ENCODE measurements at places on chromosomes 12 and 14. TPM values are rescaled to one million over a fixed set of nuclear protein-coding genes. Genes with fewer than 3 reads are reported as not detected.
A peak's percentile ranks its signal among the peaks of the same experiment; 100 is the strongest.

The NT5DC3 gene
- total RNA-seq: 8.0 TPM

The NINJ2 gene
- 15.6 TPM for total RNA-seq

The OVCH1 gene
- total RNA-seq: 2.7 TPM

The OTUB2 gene
- total RNA-seq: 1.2 TPM

The C3AR1 gene
- 17.8 TPM for total RNA-seq

The PPP1CC gene
- total RNA-seq: 73.3 TPM

The NUAK1 gene
- total RNA-seq: 10.7 TPM

The MIP gene
- not detected for total RNA-seq

The CCDC177 gene
- total RNA-seq: not detected

The PA2G4 gene
- total RNA-seq: 103 TPM

The PTPRQ gene
- total RNA-seq: 2.0 TPM

The GNB3 gene
- 0.44 TPM for total RNA-seq

GRCh38 chr14:68702578-68702977 lies 90.3 kb downstream of the ZFP36L1 start:
- no peaks in the 10 kb centered on the region for H3K27me3 ChIP-seq
- no peak overlapping the region for H3K27ac ChIP-seq
- H3K4me3 ChIP-seq: no peak overlapping the region
- no peak for DNase-seq
- peaks cover 5% of the 10 kb centered on the region for H3K4me1 ChIP-seq

GRCh38 chr12:2160043-2160442 lies 107.3 kb downstream of the CACNA1C start:
- H3K27me3 ChIP-seq: no peaks in the 10 kb centered on the region
- H3K4me1 ChIP-seq: no peaks in the 10 kb centered on the region
- no peaks in the 10 kb centered on the region for H3K36me3 ChIP-seq
- no peak overlapping the region for H3K27ac ChIP-seq
- DNase-seq: no peak

- no peaks in the 10 kb centered on the region for H3K27me3 ChIP-seq
- DNase-seq: peak; percentile 49
- no peak overlapping the region for H3K4me3 ChIP-seq
- peaks cover 69% of the 10 kb centered on the region for H3K36me3 ChIP-seq
- H3K4me1 ChIP-seq: no peaks in the 10 kb centered on the region
- no peak overlapping the region for H3K27ac ChIP-seq
Observed at GRCh38 chr14:24411443-24412389, 12.9 kb downstream of the NYNRIN start.

DNA sequence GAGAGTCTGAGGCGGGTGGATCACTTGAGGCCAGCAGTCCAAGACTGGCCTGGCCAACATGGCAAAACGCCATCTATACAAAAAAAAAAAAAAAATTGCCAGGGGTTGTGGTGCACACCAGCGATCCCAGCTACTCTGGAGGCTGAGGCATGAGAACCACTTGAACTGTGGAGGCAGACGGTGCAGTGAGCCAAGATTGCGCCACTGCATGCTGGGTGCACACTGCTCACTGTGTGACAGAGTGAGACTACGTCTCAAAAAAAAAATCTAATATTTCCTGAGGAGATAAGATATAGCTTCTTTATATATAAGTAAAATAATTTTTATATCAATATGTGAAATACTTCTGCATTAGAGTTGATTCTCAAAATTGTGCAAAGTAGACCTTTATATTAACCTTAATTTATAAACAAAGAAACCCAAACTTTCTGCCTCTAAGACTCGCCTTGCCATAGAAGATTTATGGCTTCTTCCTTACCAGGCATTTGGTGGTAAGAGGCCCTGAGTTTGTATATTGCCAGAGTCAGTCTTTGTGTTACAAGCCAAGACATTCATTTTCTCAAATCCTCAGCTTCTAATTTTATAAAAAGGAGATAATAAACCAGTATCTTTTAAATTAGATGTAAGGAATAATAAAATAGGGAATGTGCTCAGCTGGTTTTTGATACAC lies 1226.7 kb downstream of the FLRT2 start:
- H3K27me3 ChIP-seq: no peaks in the 10 kb centered on the region
- H3K36me3 ChIP-seq: no peaks in the 10 kb centered on the region
- no peaks in the 10 kb centered on the region for H3K4me1 ChIP-seq
- no peak for DNase-seq

- no peaks in the 10 kb centered on the region for H3K36me3 ChIP-seq
- DNase-seq: no peak
- H3K27ac ChIP-seq: no peak overlapping the region
- H3K27me3 ChIP-seq: no peaks in the 10 kb centered on the region
- no peak overlapping the region for H3K4me3 ChIP-seq
Observed at GRCh38 chr14:50139192-50139591, 22.8 kb upstream of the VCPKMT start.

- no peaks in the 10 kb centered on the region for H3K36me3 ChIP-seq
- H3K27me3 ChIP-seq: no peaks in the 10 kb centered on the region
- no peak for DNase-seq
- H3K27ac ChIP-seq: no peak overlapping the region
- no peak overlapping the region for H3K4me3 ChIP-seq
Observed at GRCh38 chr12:67452119-67452805, 183.1 kb downstream of the CAND1 start.

DNA sequence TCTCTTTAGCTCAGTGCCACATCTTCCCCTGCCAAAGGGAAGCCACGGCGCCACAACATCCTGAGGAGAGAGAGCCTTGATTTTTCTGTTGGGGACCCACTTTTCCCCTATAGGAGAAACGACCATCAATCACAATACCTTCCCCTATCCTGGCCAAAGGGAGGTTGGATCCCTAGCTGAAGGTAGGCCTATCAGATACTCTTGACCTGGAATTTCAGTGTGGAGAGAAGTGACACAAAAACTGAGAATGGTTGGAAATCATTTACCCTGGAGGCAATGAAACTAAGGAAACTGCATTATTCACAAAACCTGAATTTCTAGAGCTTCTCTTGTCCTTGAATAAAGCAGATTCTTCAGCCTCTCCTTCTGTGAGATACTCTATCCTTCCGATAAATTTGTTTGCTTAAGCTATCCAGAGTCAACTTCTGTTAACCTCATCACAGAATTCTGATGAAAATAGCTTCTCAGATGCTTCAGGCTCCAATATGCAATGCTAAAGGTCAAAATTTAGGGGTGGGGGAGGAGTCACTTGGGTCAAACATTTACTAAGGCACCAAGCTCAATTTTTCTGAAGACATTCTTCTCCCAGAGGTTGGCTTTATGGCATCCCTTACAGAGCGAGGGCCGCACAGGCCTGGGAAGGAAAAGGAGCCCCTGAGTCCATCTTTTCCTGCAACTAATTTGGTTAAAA lies 27.0 kb upstream of the DUSP6 start:
- H3K27ac ChIP-seq: no peak overlapping the region
- peaks cover 37% of the 10 kb centered on the region for H3K4me1 ChIP-seq
- no peaks in the 10 kb centered on the region for H3K36me3 ChIP-seq
- no peak for DNase-seq
- H3K4me3 ChIP-seq: no peak overlapping the region

DNA sequence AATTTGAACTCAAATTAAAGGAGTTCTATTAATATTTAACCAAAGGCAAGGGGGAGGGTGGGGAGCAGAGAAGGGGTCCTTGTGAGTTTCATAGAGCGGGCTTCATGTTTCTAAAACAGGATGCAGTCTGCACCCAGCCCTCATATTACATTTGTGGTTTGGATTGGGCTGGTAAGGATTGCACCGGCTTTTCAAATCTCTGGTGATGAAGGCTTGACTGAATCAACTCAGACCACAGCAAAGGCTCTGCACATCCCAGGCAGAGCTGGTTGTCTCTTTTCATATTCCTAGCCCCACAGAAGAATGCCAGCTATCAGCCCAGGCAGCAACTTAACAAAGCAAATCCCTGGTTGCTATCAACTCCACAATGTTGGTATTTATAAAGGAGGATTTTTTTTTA lies 1221.4 kb downstream of the VRK1 start:
- no peaks in the 10 kb centered on the region for H3K4me1 ChIP-seq
- H3K36me3 ChIP-seq: no peaks in the 10 kb centered on the region
- H3K27ac ChIP-seq: no peak overlapping the region
- H3K4me3 ChIP-seq: no peak overlapping the region

DNA sequence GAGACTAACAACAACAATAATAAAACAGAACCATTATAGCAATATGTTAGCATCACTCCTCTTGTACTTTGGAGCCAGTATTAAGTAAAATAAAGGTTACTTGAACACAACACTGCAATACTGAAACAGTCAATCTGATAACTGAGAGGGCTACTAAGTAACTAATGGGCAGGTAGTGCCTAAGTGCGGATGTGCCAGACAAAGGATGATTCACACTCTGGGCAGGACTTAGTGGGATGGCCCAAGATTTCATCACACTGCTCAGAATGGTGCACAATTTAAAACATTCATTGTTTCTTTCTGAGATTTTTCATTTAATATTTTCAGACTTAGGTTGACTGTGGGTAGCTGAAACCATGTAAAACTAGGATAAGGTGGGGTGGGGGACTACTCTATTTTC lies 131.9 kb upstream of the CAND1 start:
- H3K27ac ChIP-seq: no peak overlapping the region
- H3K4me3 ChIP-seq: no peak overlapping the region
- H3K4me1 ChIP-seq: no peaks in the 10 kb centered on the region

GRCh38 chr12:12506496-12506890 lies 56.2 kb downstream of the DUSP16 start:
- peak overlapping the region; percentile 75 for H3K27ac ChIP-seq
- peak overlapping the region; percentile 29 for H3K4me3 ChIP-seq
- no peak for DNase-seq
- H3K4me1 ChIP-seq: peaks cover 37% of the 10 kb centered on the region
- H3K36me3 ChIP-seq: no peaks in the 10 kb centered on the region

DNA sequence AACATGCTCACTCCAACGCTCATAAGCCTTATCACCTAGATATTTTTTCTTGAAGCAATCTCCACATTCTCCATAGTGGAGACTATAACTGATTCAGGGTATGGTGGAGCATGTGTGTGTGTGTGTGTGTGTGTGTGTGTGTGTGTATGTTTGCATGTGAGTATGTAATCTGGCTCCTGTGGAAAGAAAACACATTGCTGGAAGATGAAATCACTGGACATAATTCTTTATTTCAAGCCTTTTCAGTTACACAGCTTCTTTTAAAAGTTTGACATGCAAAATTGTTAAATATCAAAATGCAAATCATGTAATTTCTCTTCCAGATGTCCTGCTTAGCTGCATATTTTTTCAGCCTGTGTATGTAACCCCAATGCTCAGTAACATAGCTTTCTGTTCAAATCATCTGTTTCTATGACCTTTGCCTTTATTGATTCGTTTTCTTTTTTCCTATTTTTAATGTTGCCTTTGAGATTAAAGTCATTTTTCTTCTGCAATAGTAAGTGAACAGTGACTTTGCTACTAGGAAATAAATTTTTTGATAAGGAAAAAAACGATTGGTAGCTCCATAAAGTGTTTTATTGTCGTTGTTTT lies 80.5 kb upstream of the BTG1 start:
- DNase-seq: no peak
- H3K27ac ChIP-seq: no peak overlapping the region
- no peaks in the 10 kb centered on the region for H3K36me3 ChIP-seq
- H3K27me3 ChIP-seq: no peaks in the 10 kb centered on the region
- peaks cover 13% of the 10 kb centered on the region for H3K4me1 ChIP-seq

DNA sequence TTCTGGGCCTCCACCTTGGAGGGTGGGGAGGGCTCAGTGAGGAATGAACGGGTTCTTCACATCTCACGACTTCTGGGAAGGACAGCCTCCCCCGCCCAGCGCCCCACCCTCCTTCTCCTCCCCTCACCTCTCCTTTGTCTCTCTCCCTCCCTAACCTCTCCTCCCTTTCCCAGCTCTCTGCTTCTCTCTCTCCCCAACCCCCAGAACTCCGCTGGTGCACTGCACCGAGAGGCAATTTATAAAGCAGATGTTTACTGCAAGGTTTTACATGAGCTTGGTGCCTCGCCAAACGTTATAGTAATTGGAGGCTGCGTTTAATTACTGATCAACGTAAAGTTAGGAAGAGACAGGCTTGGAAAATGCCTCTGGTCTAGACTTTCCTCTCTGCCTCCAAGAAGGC lies 42.9 kb upstream of the FAM222A start:
- H3K36me3 ChIP-seq: no peaks in the 10 kb centered on the region

DNA sequence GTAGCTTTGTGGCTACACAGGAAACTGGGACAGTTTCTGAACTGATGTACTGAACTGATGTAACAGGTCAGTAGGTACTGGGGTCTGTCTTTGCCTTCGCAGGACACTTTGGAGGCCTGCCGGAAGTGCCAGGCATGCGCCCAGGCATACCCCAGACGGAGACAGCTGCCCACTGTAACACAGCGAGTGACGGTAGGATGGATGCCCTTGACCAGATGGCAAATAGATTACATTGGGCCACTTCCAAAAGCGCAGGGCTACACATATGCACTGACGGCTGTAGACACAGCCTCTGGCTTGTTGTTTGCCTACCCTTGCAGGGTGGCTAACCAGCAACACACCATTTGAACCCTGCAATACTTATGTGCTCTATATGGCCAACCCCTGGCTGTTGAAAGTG lies 94.1 kb upstream of the TMPO start:
- H3K4me1 ChIP-seq: peaks cover 26% of the 10 kb centered on the region
- no peaks in the 10 kb centered on the region for H3K36me3 ChIP-seq
- H3K27ac ChIP-seq: no peak overlapping the region
- no peaks in the 10 kb centered on the region for H3K27me3 ChIP-seq

DNA sequence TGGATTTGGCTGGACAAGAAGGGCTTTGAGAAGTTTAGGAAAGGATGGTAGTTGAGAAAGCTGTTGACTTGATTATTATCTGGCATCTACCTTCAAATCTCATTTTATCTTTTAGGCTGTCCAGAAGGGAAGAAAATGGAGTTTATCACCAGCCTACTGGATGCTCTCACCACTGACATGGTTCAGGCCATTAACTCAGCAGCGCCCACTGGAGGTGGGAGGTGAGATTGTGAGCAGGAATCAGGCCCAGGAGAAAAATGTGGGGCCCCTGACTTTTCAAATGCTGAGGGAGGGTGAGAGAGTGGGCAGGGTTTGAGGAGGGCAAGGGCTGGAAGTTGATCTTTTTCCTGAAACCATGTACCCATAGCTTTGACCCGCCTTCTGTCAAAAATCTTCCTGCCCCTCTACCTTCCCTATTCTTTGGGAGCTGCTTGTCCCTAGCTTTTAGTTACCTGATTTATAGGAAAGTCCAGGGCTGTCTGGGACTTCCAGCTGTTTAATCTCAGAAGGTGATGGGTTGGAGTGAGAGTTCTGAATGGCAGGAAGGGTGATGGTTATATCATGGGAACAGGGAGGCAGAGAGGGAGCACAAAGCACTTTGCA lies 134.2 kb downstream of the SMOC1 start:
- H3K27me3 ChIP-seq: no peaks in the 10 kb centered on the region
- H3K27ac ChIP-seq: no peak overlapping the region
- H3K36me3 ChIP-seq: no peaks in the 10 kb centered on the region
- DNase-seq: no peak
- no peak overlapping the region for H3K4me3 ChIP-seq

GRCh38 chr14:102729268-102729667 lies 48.0 kb upstream of the TRAF3 start:
- DNase-seq: no peak
- H3K36me3 ChIP-seq: peaks cover 55% of the 10 kb centered on the region
- H3K4me1 ChIP-seq: no peaks in the 10 kb centered on the region
- H3K27ac ChIP-seq: no peak overlapping the region

- H3K4me3 ChIP-seq: peak overlapping the region; percentile 29
- DNase-seq: no peak
- peaks cover 7% of the 10 kb centered on the region for H3K27me3 ChIP-seq
- H3K4me1 ChIP-seq: peaks cover 3% of the 10 kb centered on the region
Observed at GRCh38 chr14:97219431-97220017, 422.3 kb downstream of the VRK1 start.

GRCh38 chr12:46770501-46771183 lies 55.2 kb downstream of the SLC38A4 start:
- no peaks in the 10 kb centered on the region for H3K36me3 ChIP-seq
- H3K27me3 ChIP-seq: no peaks in the 10 kb centered on the region
- H3K4me3 ChIP-seq: no peak overlapping the region
- DNase-seq: no peak
